GM19239 (cell line): ENCODE measurements at places on chromosomes 16 and 17.

- DNase-seq: no peak
These were observed 211.0 kb upstream of the MAF start for GRCh38 chr16:79811541-79811940.

DNA sequence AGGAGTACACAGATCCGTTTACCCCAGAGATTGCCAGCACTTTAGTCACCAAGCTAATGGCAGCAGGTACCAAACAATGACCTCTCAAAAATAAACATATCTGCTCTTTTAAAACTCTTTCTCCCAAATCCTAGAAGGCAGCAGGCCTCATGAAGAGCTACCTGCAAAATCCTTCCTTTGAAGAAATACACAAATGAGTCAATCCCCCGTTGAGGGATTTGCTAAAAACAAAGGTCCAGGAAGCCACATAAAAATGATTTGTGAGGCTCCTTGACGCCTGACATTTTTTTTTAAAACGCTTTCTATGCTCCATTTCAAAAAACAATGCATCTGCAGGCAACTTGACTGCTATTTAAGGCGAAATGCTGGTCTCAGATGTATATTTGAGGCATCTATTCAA, 58.2 kb downstream of the NACA2 start:
- DNase-seq: no peak

- DNase-seq: no peak
These were observed 707 bp upstream of the CACNB1 start for GRCh38 chr17:39198186-39198566.

- no peak for DNase-seq
These were observed 608.5 kb downstream of the MAF start for GRCh38 chr16:78992001-78992400.

- no peak for DNase-seq
These were observed 2.8 kb upstream of the MMP15 start for GRCh38 chr16:58022601-58023371.

- no peak for DNase-seq
These were observed 104.5 kb downstream of the C16orf78 start for GRCh38 chr16:49478107-49478506.

DNA sequence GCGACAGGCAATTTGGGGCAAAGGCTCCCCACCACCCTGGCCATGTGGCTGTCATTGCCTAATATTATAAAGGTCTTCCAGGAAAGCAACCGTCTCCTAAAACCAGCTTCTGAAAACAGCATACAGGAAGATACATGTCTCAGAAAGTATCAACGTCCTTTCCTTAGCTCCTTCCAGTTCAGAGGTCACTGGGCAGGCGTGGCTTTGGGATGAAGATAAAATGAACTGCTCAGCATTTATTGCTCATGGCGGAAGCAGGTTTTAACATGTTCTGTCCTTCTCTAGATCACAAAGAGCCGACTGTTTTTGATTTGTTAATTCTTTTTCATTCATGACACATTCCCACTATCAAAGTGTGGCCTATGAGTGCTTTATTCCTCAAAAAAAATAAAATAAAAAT, 8.0 kb downstream of the CFAP20 start:
- DNase-seq: no peak

DNA sequence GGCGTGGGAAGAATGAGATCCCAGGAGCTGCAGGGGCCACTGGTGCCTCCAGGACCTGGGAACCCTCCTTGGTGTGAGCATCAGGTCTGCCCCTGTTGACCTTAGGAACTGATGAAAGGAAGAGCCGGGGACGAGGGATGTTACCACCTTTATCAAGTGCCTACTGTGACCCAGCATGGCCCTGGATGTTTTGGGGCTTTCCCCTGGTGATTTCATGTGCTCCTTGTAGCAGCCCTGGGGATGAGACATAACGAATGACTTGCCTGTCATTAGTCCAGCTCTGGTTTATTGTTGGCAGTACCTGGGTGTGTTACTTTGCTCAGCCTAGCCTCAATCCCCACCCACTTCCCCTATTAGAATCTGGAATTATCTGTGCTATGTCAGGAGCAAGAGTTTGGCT, 39.9 kb downstream of the WSCD1 start:
- DNase-seq: no peak

- no peak for DNase-seq
These were observed 47.2 kb downstream of the ABCC1 start for GRCh38 chr16:15996432-15997109.

DNA sequence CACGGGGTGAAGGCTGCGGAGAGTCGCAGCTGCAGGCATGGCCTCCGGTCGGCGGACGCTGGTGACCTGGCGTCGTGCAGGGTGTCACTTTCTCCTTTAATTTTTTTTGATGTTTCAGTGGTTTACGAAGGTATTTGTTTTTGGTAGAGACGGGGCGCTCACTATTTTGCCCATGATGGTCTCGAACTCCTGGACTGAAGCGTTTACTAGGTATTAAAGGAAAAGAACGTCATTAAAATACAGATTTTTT, 17.1 kb downstream of the ZNF213 start:
- DNase-seq: no peak

GRCh38 chr16:78434401-78434800, 334.9 kb downstream of the WWOX start:
- DNase-seq: no peak

DNA sequence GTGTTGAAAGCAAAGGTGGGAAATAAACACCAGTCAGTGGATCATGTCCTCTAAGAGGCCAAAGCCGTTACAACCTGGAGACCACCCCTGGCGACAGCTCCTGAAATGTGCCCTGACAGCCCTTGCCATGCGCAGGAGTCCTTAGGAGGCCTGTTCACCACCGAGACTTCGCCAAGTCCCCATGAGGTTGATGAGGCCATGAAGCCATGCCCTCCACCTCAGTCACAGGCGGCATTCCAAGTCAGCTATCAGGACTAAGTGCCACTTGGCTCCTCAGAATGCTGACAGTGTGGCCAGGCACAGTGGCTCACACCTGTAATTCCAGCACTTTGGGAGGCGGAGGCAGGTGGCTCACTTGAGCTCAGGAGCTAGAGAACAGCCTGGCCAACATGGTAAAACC, 27.1 kb downstream of the ADAM11 start:
- DNase-seq: no peak

DNA sequence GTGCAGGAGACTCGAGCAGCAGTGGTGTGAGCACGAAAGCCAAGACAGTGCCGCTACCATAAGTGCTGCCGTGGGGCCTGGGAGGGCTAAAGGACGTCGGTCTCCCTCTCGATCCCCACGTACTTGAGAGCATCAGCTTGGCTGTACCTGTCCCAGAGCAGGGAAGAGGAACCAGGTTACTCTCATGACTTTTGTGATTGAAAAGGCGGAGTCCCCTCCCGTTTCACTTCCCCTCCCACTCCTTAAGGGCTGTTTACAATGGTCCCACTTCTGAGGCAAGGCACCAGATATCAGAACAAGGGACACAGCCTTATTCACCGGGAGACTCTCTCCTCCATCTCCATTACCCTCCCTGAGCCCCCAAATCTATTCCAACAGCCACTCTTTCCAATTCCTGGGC, 20.1 kb downstream of the CNTNAP1 start:
- DNase-seq: no peak

DNA sequence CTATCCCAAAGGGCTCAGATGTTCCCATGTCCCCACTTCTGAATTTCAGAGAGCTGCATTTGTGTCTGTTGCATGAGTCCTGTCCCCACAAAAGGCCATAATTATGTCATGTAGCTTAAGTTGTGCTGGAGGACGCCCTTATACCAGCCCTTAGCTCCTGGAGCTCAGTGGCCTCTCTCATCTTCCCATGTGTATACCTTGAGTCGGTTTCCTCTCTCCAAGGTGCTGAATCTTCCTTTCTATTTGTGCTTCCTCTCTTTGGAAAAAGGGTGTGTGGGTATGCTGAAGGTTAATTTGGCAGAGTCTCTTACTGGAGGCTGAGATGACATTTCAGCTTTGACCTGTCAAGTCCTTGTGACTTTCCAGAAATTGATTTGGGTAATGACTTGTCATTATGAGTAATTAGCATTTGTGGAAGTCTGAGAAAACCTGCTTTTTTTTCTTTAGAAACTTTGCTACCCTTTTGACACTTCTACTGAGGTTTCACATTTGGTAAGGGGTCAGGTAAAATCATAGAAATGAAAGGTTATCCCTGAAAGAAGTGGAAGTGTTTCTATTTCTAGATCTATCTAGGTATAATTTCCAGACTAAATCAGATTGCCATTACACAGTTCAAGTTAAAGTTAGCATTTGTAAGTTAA, 185.4 kb downstream of the ABCC12 start:
- DNase-seq: no peak

DNA sequence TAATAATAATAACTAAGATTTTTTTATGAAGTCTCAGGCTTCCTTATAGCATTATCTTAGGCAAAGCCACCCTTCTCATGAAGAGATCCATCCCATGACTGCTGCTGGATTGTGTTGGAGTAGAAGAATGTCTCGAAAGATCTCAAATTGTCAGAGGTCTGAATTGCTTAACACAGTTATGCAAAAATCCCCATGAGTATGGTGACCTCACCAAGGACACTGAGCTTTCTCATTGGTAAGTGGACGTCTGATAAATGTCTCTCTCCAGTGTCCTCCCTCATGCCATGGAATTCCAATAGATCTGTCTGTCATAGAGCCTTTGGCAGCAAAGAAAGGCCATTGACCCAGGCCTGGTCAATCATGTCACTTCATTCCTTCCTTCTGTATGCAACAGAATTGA, 264.5 kb downstream of the CDH11 start:
- no peak for DNase-seq

GRCh38 chr16:9081158-9081557, 10.3 kb upstream of the HAPSTR1 start:
- DNase-seq: no peak

DNA sequence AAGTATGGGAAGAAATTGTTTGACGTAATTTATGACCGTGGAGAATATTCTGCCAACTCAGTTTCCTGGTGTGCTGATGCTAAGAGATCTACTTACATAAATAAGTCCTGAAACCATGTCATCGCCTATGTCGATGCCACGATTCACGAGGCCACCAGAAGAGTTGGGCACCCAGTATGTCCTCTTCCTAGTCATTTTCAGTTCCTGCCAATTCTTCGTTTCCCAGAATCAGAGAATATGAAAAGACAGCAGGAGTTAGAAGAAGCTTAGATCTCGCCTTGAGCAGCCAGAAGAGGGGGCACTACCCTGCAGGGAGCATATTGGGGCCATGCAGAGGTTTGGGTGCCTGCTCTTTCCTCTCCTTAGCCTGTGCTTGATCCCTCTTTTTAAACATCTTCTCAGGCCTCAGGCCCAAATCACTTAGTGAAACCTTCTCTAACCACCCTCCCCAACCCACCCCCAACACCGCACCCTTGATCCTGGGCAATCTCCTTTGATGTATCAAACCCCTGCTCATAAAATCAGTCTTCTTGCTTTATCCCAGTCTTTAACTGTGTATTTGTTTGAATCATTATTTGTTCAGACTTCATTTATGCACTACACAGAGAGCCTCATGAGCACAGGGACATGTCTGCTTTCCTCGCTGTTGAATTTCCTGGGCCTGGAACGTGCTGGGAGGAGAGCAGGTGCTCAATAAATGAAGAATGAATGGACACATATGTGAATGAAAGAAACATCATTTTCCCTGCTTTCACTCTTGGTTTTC, 12.2 kb upstream of the LONP2 start:
- peak; percentile 27 for DNase-seq

GRCh38 chr17:30137158-30137557, 20.5 kb downstream of the NSRP1 start:
- DNase-seq: no peak

DNA sequence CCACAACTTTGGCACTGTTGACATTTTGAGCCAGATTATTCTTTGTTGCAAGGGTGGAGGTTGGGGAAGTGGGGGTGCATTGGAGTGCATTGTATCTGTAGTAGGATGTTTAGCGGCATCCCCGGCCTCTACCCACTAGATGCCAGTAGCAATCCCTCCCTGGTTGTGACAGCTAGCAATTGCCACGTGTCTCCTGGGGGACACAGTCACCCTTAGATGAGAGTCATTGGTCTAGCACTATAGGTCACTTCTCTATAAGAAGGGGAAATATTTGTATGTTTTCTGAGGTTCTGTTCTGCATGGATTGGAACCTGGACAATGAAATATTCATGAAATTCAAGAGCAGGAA, 32.4 kb downstream of the MSI2 start:
- DNase-seq: no peak

DNA sequence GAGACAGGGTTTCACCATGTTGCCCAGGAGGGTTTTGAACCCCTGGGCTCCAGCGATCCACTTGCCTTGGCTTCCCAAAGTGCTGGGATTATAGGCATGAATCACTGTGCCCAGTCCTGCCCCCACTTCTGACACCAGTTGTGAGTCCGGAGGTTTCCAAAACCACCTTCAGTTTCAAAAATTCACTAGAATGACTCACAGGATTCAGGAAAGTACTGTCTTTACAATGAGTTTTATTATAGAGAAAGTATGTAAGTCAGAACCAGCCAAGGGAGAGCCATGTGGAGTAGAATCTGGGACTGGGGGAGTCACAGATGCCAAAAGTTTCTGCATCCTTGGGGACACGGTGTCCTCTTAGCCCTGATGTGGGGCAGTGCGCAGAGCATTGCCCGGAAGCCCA, 55.1 kb downstream of the PLD6 start:
- no peak for DNase-seq

DNA sequence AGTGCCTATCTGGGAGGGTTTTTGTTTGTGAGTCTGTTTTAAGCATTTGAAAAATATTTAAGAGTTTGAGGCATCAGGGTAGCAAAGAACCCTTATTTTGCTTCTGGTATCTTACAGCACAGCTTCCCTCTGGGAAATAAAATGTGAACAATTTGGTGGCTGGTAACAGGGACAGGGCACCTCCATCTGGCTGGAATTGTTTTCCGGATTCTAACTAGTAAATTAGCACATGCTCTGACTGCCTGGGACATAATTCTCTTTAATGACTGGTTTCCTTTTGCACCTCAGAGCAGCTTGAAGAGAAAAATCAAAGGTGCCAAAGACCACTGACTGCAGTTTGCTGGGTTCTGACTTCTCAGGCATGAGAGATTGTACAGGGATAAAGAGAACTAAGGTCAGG, 469.1 kb downstream of the GRIN2A start:
- no peak for DNase-seq

DNA sequence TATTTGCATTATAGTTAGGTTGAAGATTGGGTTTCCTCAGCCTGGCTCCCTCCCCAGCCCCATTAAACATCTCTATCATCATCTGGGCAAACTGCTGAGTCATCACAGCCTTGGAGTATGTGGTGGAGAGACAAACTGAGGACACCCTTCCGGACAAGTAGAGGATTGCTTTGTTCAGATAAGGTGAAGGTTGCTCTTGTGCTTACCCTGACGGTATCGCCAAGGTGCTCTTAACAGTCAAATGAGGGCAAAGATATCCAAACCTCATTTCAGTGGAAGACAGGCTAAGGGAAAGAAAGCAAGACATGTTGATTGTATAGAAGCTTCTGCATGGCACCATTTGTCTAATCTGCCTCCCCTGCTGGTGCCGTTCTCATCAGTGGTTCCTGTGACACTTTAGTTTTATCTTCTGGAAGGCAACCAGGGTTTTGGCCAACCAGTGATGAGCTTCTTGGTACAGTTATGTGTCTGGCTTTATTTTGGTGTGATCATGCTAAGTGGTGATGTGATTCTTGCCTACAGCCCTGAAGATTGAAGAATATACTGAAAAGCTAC, 56.9 kb upstream of the LGALS9 start:
- DNase-seq: no peak

GRCh38 chr17:17343896-17344506, 40.8 kb downstream of the NT5M start:
- no peak for DNase-seq
